ENCODE measurements at places on chromosomes 7 and 10. TPM values are rescaled to one million over a fixed set of nuclear protein-coding genes. Genes with fewer than 3 reads are reported as not detected.
A peak's percentile ranks its signal among the peaks of the same experiment; 100 is the strongest.

Gene SERPINE1
- 0.80 TPM for polyA plus RNA-seq

DNA sequence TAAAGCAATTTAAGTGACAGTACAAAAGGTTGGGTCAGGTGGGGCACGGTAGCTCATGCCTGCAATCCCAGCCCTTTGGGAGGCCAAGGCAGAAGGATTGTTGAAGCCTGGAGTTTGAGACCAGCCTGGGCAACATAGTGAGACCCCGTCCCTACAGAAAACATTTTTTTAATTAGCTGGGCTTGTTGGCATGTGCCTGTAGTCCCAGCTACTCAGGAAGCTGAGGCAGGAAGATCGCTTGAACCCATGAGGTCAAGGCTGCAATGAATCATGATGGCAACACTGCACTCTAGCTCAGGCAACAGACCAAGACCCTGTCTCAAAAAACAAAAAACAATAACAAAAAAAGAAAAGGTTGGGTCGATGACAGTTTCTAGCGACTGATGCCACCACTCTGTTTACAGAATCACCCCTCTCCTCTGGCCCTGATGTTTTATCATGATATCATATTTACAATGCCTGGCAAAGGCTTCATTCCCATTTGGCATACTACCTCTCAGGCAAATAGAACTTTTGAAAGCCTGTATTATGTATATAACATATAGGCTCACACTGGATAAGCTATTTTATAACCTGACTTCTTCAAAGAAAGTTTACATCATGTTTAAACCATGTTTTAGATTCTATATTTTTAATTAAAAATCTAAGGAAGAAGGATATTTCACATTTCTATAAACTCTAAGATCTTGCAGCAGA, 558 bp upstream of the ABCC2 start:
- no peaks in the 10 kb centered on the region for H3K27me3 ChIP-seq
- H3K4me3 ChIP-seq: no peak overlapping the region
- H3K27ac ChIP-seq: peak overlapping the region; percentile 91
- no peak for DNase-seq
- peaks cover 10% of the 10 kb centered on the region for H3K4me1 ChIP-seq
- H3K36me3 ChIP-seq: no peaks in the 10 kb centered on the region

DNA sequence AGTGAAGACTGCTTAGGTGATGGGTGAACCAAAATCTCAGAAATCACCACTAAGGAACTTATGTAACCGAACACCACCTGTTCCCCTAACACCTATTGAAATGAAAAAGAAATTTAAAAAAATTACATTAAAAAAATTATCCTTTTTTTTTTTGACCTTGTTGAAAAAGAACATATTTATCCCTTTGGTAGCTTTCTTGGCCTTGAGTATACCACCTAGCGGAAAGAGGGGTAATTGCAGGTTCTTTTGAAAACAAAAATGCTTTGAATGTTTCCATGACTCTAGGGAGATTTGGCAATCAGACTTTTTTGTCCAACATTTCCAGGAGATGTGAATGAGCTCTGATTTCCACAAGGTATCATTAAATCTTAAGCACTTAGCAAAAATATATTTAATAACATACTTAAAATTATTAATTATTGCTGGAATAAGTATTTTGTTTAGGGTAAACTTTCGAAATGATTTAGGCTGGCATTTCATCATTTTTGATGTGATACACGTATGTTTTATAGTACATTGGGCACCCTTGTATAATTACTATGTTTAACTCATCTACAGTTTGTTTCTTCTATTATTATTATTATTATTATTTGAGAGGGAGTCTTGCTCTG, 47.0 kb upstream of the ELMO1 start:
- no peaks in the 10 kb centered on the region for H3K4me1 ChIP-seq
- no peak overlapping the region for H3K4me3 ChIP-seq
- peak; percentile 21 for DNase-seq
- no peak overlapping the region for H3K27ac ChIP-seq

Gene NRG3
- 0.72 TPM for polyA plus RNA-seq

GRCh38 chr10:69659241-69660038, 29.4 kb downstream of the FAM241B start:
- peaks cover 10% of the 10 kb centered on the region for H3K27me3 ChIP-seq
- H3K4me3 ChIP-seq: no peak overlapping the region
- H3K4me1 ChIP-seq: no peaks in the 10 kb centered on the region

Gene CFAP69
- polyA plus RNA-seq: 3.8 TPM

Gene NYAP1
- polyA plus RNA-seq: 2.3 TPM

DNA sequence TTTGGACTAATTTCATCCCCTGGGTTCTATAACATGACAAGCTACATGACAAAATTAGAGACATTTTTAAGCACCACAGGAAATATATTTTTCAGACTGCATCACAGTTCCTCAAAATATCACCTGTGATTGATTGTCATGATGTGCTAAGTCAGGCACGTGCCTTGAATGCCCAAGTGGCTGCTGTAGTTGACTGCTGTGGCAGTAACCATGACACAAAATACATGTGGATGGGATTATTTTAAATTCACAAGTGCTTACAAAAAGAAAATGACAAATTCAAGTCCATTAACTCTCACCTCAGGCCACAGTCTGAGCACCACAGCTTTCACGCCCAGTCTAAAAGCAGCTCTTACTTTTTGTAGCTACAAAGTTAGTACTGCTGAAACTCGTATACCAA, 45.5 kb downstream of the TNPO3 start:
- DNase-seq: no peak
- H3K4me3 ChIP-seq: no peak overlapping the region
- H3K4me1 ChIP-seq: no peaks in the 10 kb centered on the region
- peaks cover 23% of the 10 kb centered on the region for H3K36me3 ChIP-seq
- no peaks in the 10 kb centered on the region for H3K27me3 ChIP-seq
